ENCODE measurements at places on chromosomes 16 and 17.

DNA sequence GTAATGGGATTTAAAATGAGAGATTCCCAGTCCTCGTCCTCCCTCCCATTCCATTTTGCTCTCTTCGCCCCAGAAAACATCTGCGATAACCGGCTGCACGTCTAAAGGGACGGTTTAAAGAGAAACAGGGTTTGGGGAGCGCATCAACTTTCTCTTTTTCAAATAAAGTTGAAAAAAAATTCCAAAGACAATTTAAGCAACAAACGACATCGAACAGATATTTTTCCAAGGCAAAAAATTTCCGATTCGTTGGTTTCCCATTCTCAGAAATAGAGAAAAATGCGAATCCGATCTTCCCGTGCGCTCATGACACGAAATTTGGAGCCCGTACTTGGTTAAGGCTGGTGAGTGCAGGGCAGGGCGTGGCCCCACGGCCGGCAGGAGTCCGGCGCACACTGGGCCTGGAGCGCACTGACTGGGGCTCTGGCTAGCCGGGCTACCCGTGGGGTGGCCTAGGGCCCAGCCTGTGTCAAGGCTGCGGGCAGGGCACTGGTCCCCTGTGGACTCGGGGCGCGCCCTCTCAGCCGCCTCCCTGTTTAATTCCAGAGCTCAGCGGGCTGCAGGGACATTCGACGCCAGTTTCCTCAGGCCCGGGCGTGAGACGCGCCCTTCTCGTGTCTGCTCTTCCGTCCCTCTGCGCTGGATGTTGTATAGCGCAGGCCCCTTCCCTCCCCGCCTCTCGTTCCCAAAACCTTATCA lies 17.9 kb upstream of the ZFHX3 start:
- no peak for DNase-seq

GRCh38 chr16:11727796-11728543 lies 14.7 kb downstream of the TXNDC11 start:
- no peak for DNase-seq

DNA sequence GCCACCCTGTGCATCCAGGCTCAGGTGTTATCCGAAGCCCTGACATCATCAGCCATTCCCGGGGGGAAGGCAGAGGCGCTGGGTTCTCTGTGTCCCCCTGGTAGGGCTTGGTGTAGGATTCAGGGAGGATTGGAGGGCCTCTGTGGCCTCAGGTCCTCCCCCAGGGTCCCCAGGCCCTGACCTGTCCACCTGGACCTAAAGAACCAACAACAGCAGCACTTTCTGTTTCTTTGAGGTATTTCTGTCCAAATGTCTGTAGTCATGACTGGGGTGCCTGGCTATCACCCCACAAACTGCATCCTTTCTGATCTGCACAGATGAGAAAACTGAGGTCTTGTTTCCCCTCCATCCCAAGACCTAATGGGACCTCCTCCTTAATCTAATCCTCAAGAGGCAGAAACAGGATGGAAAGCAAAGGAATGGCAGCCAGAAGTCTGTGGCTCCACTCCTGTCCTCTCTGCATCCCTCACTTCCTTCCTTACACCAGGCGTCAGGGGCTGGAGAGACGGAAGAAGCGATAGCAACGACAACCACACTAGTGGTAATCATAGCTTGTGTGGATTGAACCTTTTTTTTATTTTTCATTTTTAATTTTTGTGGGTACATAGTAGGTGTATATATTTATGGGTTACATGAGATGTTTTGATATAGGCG lies 11.8 kb downstream of the NLRC5 start:
- DNase-seq: no peak

GRCh38 chr16:53216798-53217197 lies 162.0 kb downstream of the CHD9 start:
- DNase-seq: no peak

DNA sequence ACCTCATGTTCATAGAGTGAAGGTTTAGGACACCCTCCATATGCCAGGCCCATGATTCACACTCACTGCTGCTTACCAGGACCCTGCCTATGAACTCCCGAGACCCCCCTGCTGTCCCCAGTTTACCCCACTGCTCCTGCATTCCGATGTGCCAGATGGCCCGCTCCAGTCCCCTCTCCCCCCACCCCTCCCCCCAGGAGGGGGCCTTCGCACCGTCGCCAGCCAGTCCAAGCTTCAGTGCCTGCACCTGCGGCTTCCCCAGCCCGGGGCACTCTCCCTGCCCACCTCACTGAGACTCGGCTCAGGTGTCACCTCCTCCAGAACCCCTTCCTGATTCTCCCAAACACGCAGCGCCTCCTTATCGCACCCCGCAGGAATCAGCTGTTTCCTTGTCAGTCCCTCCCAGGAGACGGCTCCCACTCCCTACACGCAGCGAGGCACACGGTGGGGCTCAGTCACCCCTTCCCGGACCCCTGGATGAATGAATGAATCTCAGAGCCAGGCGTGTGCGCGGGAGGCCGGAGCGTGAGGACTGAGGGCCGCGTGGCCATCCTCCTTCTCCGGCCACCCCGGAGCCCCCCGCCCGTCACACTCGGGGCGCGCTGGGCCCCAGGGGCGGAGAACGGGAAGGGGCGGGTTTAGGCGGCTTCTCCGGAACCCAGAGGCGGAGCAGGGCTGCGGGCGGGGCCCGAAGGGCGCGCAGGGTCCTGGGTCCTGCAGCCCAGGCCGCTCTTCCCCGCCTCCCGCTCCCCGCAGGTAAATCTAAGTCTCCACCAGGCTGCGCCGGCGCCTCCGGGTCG lies 1.6 kb downstream of the MYO1C start:
- peak; percentile 83 for DNase-seq

- no peak for DNase-seq
These were observed 4.3 kb downstream of the CBLN1 start for GRCh38 chr16:49277386-49277742.

DNA sequence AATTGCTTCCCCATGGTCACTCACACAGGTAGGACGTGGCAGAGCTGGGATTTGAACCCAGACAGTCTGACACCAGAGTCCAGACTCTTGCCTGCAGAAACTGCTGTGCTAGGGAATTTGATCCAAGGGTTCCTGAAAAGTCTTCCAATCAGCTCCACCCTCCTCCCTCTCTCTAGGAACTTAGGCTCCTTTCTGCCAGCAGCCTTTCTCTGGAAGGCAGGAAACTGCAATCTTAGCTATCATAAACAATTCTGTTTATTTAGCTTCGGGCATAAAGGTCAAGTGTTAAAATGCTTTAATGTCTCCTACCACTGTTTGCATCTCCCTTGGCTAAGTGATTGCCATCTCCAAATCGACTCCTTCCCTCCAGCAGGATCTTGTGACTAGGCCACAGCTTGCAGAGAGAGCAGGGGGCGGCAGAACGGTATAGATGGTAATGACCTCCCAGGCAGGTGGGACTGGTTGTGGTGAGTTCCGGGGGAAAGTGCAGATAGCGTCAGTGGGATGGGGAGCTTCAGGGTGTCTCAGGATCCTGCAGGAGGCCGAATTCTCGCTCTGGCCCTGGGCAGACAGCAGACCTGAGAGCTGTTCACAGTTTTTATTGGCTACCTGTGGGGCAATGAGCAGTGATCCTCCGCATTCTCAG lies 882.4 kb upstream of the EEF2KMT start:
- DNase-seq: no peak

DNA sequence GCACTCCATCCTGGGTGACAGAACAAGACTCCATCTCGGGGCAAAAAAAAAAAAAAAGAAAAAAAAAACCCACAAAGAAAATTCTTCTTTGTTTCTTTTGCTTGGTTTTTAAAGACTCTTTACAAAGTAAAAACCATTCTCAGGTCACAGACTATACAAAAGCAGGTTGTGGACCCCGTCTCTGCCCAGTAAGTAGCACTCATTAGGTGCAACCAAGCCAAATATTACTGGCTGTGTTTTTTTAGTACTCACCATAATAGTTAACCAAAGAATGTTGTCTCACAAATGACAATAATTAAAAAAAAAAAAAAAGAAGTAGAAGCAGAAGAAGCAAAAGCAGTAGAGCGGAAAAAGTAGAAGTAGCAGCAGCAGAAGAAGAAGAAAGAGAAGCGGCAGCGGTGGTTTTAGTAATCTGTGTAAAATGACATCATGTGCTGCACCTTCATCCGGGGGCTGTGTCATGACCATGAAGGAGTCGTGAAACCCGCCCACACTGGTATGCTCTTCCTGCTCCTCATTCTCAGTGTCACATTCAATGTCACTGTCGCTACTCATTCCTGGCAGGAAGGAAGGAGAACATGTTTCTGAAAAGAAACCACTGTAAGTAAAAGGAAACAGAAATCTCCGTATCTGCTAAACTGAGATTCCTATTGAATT lies 105.4 kb downstream of the TRIM37 start:
- peak; percentile 78 for DNase-seq

DNA sequence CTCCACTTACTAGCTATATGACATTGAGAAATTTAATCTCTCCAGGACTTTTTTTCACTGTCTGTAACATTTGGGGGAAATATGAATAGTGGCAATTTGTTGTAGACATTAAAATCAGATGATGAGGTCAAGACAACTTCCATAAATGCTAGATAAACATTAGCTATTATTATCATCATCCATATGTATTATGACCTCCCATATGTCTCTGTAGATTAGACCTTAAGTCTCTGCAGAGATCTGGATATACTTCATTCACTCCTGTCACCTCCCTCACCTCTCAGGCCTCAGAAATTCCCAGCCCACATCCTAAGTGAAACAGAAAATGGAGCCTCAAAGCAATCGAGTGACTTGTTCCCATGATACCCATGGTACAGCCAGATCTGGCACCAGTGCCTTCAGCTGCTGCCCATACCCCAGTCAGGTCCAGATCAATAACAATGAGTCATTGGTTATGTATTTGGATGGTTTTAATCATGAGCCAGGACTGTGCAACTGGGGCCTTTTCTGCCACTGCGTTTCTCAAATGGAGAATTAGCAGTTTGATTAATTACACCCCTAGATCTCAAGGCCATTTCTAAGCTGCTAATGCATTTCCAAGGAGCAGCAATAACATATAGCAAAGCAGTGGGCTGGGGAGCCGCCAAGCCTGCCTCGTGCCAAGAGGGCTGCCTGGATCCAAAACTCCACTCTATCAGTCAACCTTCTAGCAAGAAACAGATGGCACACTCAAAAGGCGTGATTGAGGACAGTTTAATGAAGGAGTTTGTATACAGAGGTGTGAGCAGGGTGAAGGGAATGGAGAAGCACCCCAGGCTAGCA lies 2.6 kb upstream of the FDXR start:
- DNase-seq: no peak

GRCh38 chr17:58279016-58279711 lies 1.6 kb downstream of the MPO start:
- no peak for DNase-seq

GRCh38 chr17:39951924-39952679 lies 10.7 kb upstream of the GSDMA start:
- no peak for DNase-seq

GRCh38 chr17:63645775-63646487 lies 23.7 kb downstream of the MAP3K3 start:
- no peak for DNase-seq

- DNase-seq: no peak
These were observed 958.1 kb downstream of the KCNJ2 start for GRCh38 chr17:71127416-71127815.

Data from stimulated activated CD8-positive, alpha-beta memory T cell treated with anti-CD3 and anti-CD28 coated beads, Interleukin-4, amount 100 ng/mL, for 48 hours (primary cell).